ENCODE measurements at places on chromosomes 7 and 10.

- no peak for DNase-seq
- H3K27me3 ChIP-seq: peaks cover 99% of the 10 kb centered on the region
- peaks cover 5% of the 10 kb centered on the region for H3K36me3 ChIP-seq
- peak overlapping the region; percentile 2 for H3K4me3 ChIP-seq
- peaks cover 33% of the 10 kb centered on the region for H3K4me1 ChIP-seq
Measured at GRCh38 chr10:101228966-101229265, 347 bp downstream of the LBX1 start.

- H3K27me3 ChIP-seq: peaks cover 2% of the 10 kb centered on the region
- no peak overlapping the region for H3K4me3 ChIP-seq
- H3K36me3 ChIP-seq: no peaks in the 10 kb centered on the region
- H3K4me1 ChIP-seq: no peaks in the 10 kb centered on the region
Measured at GRCh38 chr7:29444267-29444666, 119.4 kb upstream of the PRR15 start.

GRCh38 chr10:23505797-23506465, 67.1 kb downstream of the OTUD1 start:
- H3K27me3 ChIP-seq: peaks cover 3% of the 10 kb centered on the region
- no peak overlapping the region for H3K27ac ChIP-seq
- no peaks in the 10 kb centered on the region for H3K36me3 ChIP-seq
- H3K4me1 ChIP-seq: no peaks in the 10 kb centered on the region
- no peak overlapping the region for H3K4me3 ChIP-seq
- no peak for DNase-seq

DNA sequence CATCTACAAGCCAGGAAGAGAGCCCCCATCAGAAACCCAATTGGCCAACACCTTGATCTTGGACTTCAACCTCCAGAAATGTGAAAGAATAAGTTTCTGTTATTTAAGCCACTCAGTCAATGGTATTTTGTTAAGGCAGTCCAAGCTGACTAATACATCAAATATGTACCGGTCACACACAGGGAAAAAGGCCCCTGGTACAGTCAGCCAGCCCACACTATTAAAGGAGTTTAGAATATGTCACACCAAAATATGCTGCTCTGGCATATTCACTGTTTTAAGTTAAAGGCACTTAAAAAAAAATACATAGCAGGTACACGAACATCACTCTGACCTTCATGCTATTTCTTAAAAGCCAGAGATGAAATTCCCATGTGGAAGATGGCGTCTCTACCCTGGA, 15.2 kb upstream of the CDCA7L start:
- H3K4me1 ChIP-seq: no peaks in the 10 kb centered on the region
- no peak for DNase-seq
- no peak overlapping the region for H3K4me3 ChIP-seq
- no peak overlapping the region for H3K27ac ChIP-seq
- H3K27me3 ChIP-seq: peaks cover 12% of the 10 kb centered on the region

Data from activated naive CD4-positive, alpha-beta T cell treated with anti-CD3 and anti-CD28 coated beads, Interleukin-2, amount 10 ng/mL, durations not matched to agents 7 days and 5 days (primary cell).